ENCODE measurements at places on chromosomes 2 and 18.

DNA sequence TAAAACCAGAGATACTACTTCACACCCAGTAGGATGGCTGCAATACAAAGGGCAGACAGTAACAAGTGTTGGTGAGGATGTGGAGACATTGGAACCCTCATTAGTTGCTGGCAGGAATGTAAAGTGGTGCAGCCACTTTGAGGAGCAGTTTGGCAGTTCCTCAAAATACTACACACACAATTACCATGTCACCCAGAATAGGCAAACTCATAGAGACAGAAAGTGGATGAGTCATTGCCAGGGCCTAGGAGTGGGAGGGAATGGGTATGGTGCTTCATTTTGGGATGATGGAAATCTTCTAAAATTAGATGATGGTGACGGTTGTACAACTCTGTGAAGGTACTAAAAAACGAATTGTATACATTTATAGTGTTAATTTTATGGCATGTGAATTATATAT, 54.8 kb downstream of the ATP9B start:
- no peak for DNase-seq

DNA sequence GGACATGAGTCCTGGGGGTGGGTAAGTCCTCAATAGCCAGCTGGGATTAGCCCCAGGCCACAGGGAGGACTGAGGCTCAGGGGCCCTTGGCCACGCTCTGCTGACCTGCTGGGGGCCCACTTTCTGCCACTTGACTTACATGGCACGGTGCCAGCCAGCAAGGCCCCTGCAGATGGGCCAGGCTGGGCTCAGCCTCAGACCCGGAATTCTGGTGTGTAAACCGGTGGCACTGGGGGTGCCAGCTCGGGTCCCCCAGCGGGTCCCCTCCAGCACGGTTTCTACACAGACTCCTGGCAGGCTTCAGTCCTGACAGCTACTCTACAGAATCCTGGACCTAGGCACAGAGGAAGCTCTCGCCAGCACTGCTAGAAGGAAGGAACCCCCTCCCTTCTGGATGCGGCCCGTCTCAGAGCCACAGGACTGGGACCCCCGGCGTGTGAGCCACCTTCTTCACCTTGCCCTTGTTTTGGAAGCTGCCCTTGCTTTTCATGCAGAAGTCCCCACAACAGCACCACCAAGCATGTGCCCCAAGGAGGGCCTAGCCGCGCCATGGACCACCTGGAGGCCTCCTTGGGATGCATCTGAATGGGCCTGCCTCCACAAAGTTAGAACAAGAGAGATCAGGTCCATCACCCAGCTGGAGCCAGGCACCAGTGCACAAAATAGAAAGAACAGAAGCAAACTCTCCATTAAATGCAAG, 8.0 kb downstream of the HDAC4 start:
- DNase-seq, result no peak

- DNase-seq, result no peak
These were observed 256.3 kb upstream of the PKDCC start for GRCh38 chr2:41791523-41791922.

DNA sequence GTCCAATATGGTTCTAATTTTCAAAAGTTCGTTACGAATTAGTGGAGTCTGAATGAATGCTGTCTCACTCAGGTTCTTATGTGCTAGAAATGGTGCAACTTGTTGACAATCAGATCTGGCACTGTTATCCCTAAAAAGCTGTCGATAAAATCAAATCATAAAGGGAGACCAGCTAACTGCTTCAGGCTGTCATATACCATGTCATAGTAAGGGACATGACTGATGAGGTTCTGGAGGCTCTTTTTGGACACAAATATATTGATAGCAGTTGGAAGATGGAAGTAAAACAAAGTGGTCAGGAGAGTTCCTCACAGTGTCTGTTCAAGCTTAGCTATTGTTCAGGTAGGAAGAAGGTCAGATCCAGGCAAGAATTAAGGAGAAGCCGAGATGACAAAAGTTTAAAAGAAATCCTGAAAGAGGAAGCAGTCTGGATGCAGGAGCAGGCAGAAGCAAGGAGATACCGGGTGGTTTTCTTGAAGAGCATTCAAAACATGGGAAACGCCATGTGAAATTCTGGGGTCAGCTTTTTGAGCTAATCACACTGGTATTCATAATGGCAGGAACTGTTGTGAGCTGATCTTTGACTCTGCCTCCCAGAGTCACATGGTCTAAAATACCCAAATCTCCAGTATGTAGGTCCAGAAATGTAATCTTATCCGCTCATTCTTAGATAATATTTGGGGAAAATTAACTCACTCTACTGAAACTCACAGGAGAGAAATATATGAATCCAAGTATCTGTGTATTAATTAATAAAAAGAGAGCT, 9.4 kb upstream of the CAVIN2 start:
- no peak for DNase-seq
